ENCODE measurements at places on chromosomes 4 and X.
A peak's percentile ranks its signal among the peaks of the same experiment; 100 is the strongest.

DNA sequence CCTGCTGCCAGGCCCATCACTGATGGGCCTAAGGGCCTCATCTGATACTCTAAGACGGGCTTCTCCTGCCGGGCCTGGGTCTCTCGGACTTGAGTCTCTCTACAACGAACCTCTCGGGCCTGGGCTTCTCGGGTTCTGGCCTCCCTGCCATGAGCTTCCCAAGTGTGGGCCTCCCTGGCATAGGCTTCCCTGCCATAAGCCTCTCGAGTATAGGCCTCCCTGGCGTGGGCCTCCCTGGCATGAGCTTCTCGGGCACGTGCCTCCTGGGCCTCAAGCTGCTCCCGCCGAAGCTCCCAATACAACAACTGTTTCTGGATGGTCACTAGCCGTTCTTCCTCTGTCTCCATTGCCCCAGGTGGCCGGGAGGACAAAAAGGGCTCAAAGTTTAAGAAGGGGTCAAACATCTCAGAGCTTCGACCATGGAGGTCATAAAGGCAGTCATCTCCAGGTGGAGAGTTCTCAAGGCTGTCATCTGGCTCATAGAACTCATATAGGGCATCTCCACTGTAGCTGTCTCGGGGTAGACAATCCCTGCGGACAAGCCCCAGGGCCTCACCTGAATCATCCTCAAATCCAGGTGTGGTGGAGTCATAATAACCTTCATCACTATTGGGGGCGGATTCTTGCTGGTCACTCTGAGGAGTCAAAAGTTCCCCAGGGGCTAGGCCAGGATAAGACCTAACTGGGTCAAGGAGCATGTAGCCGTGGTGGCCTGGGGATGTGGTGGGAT, 14.1 kb downstream of the AMER1 start:
- no peak for DNase-seq

DNA sequence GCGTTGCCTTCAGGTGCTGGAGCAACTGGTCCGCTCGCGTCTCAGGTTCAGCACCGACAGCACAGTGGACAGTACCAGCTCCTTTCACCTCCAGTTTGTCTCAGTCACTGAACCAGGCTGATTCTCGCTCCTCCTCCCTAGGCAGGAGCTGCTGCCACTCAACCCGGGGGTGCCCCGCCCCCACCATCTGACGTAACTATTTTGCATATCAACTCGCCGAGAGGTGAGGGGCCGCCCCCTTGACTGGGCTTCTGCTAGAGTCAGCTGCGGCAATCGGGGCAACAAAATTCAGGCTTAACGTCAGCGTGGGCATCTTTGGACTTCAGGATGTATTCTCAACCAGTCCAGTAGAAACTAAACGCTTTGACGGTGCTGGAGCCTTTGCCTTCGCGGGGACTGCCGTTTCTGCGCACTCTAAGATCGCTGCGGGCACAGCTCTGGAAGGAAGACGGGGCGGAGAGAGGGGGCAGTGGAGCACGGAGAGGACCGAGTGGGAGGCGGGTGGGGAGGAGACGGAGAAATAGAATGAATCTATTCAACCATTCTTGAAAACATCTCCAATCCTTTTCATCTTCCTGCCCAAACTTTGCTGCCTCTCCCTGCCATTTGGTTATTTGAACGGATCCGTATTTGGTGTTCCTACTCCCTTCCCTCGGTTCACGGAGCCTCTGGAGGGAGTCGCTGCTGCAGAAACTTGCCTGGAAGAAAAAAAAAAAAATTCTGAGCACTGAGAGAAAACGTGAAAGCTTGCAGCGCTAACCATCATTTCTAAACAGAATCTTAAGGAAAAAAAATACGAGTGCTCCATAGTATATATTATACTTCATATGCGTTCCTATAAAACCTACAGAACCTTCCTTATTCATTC, at the start of gene FSTL5:
TSS of gene FSTL5 (minus strand) at position 109 of the 868 bp plus-strand sequence. CDS start 52,604 bp downstream, outside the sequence.
- DNase-seq, result peak; percentile 67

GRCh38 chr4:20109391-20109790, 142.3 kb upstream of the SLIT2 start:
- no peak for DNase-seq

DNA sequence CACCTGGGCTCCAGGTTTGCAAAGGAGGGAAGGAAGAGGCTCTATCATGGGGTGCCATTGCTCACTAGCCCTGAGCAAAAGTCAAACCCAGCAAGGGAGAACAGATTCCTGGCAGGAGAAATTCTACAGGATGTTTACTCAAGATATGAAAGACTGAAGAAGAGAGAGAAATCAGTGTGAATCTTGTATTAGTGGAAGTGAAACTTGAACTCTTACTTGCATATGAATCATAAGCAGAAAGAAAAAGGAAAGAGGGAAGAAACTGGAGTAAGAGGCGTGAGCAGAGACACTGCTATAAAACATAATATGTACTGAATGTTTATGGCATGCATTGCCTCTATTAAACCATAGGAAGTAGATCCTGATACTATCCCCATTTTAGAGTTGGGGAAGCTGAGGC, 60.9 kb downstream of the C4orf46 start:
- no peak for DNase-seq

GRCh38 chrX:2894885-2895292, 34.2 kb downstream of the ARSD start:
- DNase-seq, result peak; percentile 98

- DNase-seq, result no peak
Observed at GRCh38 chr4:184534511-184535391, 60.4 kb upstream of the IRF2 start.

- DNase-seq, result no peak
Observed at GRCh38 chrX:143306991-143307937, 210.0 kb downstream of the SPANXN3 start.

DNA sequence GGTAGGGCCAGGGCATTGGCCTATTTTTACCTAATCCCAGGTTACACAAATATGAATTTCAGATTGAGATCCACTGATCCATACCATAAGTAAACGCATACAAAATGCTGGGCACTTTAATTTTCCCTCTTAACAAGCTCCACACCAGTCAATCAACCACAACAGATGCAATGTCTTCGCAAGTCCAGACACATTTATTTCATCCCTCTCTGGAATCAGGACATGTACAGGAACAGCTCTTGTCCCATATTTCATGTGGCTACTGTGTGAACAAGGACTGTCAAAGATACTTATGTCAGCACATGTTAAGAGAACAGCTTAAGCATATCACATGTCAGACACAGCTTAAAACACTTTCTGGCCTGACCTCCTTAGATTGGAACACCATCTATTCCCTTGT, 145.9 kb downstream of the PPP3CA start:
- DNase-seq, result peak; percentile 20

DNA sequence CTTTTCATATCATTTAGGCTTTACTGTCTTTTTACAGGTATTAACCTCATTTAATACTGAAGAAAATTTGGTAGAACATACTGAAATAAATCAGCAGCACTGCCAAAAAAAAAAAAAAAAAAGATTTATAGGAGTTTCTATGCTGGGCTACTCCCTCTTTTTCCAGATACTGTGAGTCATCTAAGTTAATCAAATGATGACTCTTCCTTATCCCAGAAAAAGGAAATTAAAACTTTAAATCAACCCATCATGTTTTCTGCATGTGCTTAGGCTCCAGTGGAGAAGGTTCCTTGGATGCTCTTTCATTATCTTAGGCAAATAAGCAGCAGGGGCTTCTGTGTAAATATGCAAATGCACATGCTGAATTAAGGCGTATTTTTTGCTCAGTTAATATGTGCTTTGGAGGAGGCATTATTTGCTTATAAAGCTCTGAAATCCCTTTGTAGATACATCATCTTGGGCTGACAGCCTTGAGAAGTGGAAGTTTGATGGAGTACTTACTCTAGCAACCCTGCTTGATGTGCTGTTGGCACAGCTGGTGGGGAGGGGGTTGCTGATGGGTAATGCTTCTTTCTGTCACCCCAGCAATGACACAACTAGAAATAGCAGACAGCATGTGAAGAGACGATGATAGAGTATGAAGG, 136.1 kb downstream of the C4orf33 start:
- DNase-seq, result no peak

GRCh38 chr4:17512973-17513665, 1.2 kb upstream of the QDPR start:
- no peak for DNase-seq

GRCh38 chr4:111296466-111296865, 673.6 kb upstream of the PITX2 start:
- DNase-seq, result no peak

DNA sequence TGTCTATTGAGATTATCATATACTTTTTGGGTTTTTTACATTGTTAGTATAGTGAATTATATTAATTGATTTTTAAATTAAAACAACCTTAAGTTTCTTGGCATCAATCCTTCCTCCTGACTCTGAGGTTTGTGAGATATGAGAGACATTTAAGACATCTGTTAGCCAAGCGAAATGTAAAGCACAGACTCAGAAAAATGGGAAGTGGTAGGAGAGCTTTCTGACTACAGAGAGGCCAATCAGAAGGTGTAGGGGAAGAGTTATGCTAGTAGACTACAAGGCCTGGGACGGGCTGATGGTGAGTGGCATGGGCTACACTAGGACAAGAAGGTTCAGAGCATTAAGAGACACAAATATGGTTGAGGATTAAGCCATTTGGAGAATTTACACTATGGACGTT, 255.4 kb downstream of the PRDM5 start:
- DNase-seq, result no peak

DNA sequence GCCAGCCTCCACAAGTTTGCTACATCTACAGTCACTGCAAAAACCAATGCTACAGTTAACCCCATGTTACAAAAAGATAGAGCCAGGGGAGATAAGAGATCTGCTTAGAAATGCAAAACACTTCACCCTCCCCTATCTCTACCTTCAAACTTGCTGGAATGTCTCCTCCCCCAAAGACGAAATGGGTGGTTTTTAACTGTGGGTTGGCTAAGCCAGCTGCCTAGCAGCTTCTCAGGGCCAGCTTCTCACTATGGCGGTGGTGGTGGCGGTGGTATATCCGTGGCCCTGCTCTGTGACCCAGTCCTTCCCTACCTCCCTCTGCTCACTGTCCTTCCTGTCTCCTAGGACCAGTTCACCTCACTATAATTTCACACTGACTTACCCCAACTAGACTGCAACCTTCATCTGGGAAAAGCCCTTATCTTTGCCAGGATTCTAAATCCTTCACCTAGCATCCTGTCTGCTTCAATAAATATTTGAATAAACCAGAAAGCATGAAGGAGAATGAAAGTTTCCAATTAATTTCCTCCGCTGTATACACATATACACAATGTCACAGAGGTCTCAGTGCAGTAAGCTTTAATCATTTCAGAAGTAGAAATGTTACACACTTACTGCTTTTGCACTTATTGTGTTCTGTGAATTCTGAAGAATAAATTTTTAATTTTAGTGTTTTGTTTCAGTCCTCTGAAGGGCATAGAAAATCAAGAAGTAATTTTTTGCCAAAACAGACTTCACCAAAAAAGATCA, 46.3 kb downstream of the SH3KBP1 start:
- no peak for DNase-seq

- no peak for DNase-seq
Observed at GRCh38 chr4:7217474-7218321, 25.4 kb downstream of the SORCS2 start.

GRCh38 chr4:186852073-186852420, 128.4 kb upstream of the FAT1 start:
- no peak for DNase-seq

GRCh38 chr4:98680806-98681205, 22.4 kb upstream of the TSPAN5 start:
- DNase-seq, result no peak

GRCh38 chrX:107451731-107452130, 2.3 kb downstream of the FRMPD3 start:
- no peak for DNase-seq

DNA sequence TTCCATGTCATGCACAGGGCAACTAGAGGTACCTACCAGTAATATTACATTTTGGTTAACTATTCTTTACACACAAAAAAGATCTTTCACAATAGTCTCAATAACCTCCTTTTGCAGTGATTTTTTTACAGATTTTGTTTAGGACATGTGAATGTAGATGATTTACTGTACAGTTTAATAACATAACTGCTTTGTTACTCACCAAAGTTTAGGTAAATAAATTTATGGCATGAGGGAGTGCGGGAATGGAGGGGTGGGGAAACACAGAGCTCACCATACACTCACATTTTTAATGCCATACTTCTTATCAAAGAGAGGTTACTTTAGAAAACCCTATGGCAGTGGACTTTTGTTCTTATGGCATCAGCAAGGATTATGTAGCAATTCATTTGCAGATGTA, 93.1 kb upstream of the TEX13A start:
- no peak for DNase-seq

GRCh38 chrX:24629701-24630100, 17.4 kb downstream of the PCYT1B start:
- DNase-seq, result no peak

DNA sequence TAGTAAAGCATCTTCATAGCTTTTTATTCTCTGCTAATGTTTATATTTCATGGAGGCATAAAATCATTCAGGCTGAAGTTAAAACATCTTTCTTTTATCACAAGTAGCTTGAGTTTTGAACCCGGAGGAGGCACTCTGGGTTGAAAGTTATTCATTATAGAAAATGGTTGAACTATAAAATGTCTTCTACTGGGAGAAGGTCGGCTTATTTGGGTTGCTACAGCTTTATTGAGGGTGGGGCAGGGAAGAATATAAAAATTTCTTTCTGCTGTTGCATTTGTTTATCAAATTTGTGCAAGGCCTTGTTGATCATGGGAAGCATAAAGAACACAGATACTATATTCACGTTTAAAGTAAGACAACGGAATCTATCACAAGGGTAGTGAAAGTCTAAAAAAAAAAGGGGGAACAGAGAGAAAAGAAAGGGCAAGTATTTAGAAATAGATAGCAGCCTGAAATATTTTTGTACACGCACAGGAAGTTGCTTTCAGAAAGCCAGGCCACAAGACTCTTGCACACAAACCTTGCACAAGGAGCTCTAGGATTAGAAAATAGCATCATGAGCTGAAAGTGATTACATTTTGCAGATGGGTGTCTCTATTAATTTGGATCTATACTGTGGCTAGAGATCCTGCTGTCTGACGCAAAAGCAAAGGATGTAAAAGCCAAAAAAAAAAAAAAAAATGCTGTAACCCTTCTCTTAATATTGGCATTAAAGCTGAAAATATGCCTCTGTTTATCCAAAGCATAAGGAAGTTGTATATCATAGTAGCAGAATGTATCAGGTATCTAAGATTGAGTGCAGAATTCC, 37.2 kb upstream of the FAM9C start:
- no peak for DNase-seq

DNA sequence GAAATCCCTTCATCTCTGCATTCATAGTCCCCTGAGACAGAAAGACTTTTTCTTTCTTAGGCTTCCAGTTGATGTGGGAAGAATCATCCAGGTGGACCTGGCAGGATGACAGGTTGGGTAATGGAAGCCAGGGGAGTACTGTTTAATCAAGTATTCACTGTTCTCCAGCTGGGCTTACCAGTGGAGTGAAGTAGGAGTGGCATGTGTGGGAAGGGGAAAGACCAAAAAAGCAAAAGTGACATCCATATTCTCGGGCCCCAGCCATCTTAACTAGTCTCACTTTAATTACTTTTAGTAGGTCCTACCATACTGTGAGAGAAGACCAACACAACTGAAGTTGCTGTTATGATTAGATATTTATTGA, 18.5 kb downstream of the VSIG4 start:
- DNase-seq, result no peak
